Ureter (tissue), 1 donor: ENCODE measurements at places on chromosomes 2 and 18. TPM values are rescaled to one million over a fixed set of nuclear protein-coding genes. Genes with fewer than 3 reads are reported as not detected.

- no peak for DNase-seq
Measured at GRCh38 chr2:190765386-190766173, 115.0 kb upstream of the GLS start.

DNA sequence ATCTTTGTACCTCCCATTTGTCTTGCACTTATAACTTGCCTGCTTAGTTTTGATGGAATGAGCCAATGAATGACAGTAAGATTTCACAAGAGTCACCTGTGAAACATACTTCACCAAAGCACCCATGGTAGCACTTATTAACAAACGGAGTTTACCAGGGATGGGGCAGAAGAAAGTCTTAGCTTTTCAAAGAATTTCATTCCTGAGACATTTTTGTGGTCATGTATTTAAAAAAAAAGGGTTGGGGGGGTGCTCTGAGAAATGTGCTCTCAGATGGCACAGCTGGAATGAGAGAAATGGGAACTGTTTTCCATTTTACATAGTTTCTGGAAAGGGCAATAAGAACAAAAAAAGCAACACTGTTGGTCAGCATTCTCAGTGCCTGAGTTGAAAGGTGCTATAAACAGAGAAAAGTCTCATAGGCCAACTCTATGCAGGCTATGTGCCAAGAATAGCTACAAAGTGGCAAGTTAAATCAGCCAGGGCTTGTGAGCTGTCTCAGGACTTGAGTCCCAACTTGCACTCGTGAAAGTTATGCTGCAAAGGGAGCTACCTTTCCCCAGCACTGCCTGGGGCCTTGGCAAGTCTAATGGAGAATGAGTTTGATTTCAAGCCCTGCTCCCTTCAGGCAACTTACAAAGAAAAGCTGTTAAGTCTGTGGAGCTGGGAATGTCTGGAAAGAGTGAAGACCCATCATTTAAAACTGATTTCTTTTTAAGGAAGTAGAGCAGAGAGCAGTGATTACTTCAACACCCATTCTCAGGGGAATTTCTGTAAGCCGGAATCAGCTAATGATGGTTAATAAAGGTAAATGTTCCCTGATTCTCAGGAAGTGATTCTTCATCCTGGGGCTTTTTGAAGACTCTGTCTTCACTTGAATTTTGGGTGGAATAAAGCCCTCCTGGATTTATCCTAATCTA is 170.6 kb downstream of the SLC8A1 start:
- peak; percentile 44 for DNase-seq

BCL11A gene
- 31.4 TPM for total RNA-seq

DNA sequence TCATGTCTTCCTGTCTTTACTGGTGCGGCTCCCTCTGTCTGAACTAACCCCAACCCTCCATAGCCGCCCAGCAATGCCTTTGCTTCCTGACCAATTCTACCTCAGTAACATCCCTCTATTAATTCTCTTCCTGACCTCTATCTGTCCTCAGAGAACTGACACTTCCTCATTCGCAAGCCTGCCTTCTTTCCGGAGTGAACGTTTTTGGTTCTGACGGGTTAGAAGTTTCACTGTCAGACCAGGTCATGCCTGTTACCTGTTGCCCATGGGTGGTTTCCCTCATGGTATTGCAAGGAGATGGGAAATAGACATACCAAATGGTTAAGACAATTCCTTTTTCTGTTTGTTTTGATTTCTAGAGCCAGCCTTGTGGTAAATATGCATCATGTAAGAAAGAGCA is 453.4 kb upstream of the SLC14A2 start:
- no peak for DNase-seq

DNA sequence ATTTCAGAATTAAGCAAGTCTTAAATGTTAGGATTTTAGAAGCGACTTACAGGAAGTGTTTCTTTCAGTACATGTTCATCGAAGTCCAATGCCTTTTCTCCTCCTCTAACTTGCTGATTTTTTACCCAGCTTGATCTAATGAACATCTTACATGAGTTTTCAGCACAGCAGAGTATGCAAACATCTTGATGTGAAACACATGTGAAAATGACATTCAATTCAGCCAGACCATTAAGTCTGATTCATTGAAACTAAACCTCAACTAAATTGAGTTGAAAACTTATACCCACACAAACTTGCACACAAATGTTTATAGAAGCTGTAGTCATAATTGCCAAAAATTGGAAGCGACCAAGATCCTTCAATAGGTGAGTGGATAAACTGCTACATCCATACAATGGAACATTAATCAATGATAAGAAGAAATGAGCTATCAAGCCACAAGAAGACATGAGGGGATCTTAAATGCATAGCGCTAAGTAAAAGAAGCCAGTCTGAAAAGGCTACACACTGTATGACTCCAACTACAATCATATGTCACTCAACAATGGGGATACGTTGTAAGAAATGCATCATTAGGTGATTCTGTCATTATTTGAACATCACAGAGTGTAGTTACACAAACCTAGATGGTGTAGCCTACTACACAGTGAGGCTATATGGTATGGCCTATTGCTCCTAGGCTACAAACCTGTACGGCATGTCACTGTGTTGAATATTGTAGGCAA is 18.5 kb downstream of the PSTPIP2 start:
- DNase-seq: no peak

GRCh38 chr2:222506230-222506935 is 82.0 kb downstream of the SGPP2 start:
- DNase-seq: no peak

GRCh38 chr2:221572219-221572820 is at the start of gene EPHA4:
TSS of gene EPHA4 (minus strand) at chr2:221572304. CDS start at chr2:221572248, 56 bp downstream.
- DNase-seq: peak; percentile 87

DNA sequence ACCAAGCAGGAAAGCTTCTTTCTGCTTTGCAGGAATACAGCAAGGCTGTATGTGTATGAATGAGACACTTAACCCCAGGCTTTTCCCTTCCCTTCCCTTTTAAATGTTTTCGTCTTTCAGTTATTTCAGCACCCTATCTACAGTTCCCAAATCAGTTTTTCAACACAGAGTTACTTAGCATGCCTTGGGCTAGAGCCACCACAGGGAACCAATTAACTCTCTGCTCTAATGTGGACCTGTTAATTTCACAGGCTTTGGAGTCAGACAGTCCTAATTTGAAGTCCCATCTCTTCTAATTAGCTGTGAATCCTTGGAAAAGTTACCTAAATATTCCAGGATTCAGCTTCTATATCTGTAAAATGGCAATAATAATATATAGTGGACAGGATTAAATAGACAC is 89.2 kb upstream of the REG3A start:
- no peak for DNase-seq

DNA sequence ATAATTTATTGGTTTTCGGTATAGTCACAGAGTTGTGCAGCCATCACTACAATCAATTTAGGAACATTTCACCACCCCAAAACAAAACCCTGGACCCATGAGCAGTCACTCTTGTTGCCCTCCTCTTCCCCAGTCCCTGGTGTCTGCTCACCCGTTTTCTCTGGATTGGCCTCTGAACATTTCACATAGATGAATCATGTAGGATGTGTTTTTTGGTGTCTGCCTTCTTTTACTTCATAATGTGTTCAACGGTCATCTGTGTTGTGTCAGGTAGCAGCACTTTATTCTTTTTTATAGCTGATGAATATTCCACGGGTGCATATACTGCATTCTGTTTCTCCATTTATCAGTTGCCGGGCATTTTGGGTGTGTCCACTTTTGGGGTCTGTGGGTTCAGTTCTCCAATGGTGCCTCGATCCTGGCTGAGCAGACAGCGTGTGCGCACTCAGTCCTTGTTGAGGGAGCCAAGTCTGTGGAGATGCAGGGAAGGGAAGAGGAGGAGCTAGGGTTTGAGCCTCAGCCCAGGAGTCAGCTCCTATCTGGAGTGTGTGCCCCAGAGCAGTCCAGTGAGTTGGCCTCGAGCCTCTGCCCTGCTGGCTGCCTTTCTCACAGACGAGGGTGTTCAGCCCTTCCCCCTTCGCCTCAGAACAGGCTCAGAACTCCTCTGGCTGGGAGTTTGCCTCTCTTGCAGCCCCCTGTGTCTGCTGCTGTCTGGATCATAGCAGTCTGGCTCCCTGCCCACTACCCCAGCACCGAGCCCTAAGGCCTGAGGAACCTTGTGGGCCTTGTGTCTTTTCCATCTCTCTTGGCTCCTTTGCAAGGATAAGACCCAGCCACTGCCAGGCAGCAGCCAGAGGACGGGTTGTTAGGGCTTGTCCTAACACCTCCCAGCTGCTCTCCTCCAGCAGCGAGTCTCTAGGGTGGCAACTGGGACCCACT is 18.0 kb downstream of the C2orf74 start:
- DNase-seq: peak; percentile 67

- no peak for DNase-seq
Measured at GRCh38 chr2:205995260-205995659, 90.7 kb downstream of the INO80D start.

DNA sequence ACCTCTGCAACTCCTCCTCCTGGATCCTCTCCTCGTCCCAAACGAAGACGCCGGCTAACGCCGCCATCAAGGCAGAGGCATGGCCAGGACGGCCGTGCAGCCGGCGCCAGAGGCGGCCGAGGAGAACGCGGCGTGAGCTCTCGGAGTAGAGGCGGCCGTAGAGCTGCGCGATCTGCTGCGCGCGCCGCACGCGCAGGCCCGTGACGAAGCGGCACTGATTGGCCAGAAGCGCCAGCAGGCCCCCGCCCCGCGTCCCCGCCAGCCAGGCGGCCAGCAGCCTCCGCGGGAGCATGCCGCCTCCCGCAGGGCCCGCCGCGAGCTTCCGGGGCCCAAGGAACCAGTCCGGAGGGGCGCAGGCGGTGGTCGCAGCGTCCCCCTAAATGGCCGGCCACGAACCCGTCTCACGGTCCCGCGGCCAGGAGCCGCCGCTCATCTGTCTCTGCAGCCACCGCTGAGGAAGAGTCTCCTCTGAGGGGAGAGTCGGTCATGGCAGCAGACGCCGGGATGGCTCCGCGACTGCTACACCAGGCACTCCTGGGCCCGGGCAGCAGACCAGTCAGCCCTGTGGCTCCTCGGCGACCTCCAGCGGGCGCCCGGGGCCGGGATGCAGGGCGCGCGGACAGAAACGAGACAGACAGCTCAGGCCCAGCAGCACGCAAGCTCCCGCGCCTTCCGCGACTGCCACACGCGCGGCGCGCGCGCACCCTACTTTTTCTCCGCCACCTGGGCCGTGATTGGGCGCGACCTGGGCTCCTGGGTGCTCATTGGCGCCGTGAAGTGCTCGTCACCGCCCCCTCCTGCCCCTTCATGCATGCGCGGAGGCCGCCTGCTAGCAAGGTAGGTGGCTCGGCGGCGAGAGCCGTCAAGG is at the start of gene STARD7:
Gene STARD7 (minus strand): TSS at position 685 of the 868 bp plus-strand sequence. CDS start 393 bp downstream, at position 292.
- DNase-seq: peak; percentile 99

DNA sequence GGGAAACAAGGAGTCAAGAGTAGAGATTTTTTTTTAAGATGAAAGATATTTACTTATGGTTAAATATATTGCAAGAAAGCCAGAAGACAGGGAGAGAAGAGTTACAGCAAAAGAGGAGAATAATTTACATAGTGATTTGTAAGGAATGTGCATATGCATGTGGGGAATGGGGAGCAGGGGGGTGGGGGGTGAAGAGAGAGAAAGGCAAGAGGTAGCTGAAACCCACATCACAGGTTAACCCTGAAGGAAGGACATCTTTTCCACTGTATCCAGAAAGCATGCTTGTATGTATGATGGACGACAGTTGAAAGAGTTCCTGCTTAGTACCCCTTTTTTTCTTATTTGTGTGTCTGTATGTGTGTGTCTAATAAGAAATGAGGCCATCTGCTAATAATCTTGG is 371.9 kb downstream of the RAD51AP2 start:
- no peak for DNase-seq

GRCh38 chr2:71634567-71634966 is 181.2 kb downstream of the DYSF start:
- DNase-seq: no peak

ACTG2 gene
- 918 TPM for total RNA-seq

- DNase-seq: peak; percentile 1
Measured at GRCh38 chr18:21680161-21680560, 24.4 kb downstream of the ABHD3 start.
